Activated T-cell treated with anti-CD3 and anti-CD28 coated beads for 1 hour (primary cell): ENCODE measurements at places on chromosomes 13 and 19.

DNA sequence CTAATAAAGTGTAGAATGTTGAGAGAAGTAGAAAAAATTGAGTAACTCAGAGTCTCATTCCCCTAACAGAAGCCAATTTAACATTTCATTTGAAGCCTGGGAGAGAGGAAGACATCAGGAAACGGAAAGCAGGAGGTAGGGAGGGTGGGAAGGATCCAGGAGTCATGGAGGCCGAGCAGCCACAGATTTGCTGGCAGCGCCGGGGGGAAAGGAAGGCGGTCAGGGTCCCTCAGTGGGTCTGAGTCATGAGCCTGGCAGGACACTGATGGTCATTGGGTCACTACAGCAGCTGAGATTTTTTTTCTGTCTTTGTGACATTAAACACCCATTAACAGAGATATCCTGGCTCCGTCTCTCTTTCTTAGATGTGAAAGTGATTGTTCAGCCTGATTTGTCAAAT lies 248.1 kb downstream of the EFNB2 start:
- DNase-seq: no peak

GRCh38 chr13:100620792-100621191 lies 32.2 kb upstream of the GGACT start:
- no peak for DNase-seq

- DNase-seq: no peak
Observed at GRCh38 chr13:83378908-83379307, 503.4 kb downstream of the SLITRK1 start.

- DNase-seq: no peak
Observed at GRCh38 chr19:6812612-6813011, 40.1 kb downstream of the VAV1 start.

DNA sequence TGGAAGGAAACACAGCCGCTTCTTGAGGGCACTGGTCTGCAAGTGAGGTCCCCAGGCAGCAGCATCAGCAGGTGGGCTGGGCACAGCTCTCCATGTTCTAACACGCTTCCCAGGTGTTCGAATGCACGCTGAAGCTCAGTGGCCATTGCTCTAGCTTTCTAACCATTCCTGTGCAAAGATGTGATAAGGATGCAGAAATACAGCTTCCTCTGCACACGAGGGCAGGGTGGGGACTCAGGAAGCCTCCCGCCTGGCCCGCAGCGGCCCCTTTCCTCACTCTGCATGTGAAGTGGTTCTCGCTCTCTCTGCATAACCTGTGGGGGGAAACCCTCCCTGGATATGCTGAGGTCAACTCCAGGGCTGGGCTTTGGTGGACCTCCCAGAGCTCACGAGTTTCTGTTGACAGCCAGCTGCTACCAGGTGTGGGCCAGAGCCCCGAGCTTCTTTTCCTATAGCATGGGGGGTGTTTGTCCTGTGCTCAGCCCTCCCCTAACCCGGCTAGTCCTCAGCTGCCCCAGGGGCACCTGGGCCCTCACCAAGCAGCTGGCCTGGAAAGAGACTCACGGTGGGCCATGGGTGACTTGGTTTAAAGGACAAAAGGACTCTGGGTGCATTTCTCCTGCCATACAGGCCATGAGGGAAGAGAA lies 168.2 kb downstream of the TEX29 start:
- DNase-seq: no peak

DNA sequence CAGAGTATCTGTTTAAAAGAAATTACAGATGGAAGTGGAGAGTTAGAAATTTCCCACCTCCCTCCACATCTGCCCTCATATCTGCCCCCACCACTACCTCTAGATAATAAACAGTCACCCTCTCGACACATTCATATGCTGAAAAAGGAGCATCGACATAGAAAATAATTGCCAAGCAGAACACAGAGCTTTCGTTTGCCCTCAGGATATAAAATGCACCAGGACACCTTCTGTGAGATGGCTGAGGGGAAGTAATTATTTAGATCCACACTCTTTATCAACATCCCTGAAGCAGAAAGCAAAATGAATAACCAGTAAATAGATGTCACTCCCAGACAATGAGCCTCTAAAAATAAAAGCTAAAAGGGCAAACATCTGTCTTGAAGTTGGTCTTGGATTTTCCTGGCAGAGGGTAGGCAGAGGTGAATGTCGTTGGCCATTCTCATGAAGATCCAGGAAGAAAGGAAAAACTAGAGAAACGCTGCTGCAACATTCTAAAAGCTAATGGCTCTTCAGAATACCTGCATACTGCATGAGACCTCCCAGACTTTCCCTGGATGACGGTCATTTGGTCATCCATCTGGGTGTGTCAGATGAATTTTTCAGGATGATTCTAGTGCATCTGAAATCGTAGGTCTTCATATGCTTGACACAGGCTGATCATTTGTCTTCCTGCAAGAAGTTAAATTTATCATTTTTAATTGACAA lies 527.5 kb downstream of the RFC3 start:
- DNase-seq: no peak

- DNase-seq: no peak
Observed at GRCh38 chr13:20446405-20446804, 79.3 kb downstream of the CRYL1 start.

- DNase-seq: no peak
Observed at GRCh38 chr13:99041337-99041736, 63.5 kb upstream of the DOCK9 start.

DNA sequence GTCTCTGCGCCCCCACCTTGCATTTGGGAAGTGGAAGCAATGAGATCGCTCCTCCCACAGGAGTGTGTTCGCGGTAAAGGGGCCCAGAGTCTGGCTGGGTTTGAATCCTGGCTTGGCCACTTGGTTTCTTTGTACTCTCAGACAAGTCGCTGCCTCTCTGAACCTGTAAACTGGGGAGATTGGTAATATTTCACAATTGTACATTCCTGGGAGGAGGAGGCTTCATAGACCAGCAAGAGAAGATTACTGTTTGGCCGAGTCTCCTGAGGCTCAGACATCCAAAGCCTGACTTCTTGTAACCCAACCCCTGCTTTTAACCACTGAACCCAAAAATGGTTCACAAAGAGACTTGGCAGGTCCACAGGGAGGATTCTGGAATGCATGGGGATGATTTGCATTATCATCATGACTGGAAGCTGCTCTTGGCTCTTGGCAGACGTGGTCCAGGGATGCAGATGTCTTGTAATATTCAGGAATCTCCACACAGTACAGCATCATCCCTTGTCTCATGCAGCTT lies 13.6 kb upstream of the STRN4 start:
- no peak for DNase-seq

GRCh38 chr19:13162724-13163608 lies 12.8 kb downstream of the IER2 start:
- DNase-seq: peak; percentile 67

DNA sequence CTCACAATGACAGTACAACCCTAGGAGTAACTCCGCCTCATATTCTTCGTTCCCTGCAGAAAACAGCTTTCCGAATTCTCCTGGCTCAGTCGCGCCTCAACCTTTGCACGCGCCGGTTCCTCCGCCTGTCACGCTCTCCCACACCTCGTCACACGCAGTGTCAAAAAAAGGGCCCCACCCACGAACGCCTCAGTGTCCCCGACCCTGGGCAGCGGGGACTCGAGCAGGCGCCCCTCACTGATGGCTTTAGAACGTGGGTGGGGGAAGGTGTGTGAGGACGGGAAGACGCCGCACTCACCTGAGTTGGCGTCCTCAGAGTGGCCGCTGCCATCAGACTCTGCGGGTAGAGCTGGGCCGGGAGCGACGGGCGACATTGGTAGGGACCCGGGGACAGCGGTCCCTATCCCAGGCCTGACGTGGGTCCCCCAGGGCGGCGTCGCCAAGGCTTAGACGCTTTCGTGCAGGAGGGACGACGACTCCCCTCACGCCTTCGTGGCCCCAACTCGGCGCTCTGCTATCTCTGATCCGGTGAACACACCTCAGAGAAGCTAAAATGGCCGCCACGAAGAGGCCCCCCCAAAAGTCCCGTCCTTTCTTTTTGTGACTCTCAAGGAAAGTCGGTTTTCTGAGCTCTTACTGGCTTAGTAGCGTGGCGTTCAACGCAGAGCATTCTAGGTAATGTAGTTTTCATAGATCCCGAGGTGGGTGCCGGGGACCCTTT lies at the start of gene ZNF154:
Gene ZNF154, minus strand, starts transcription at position 564 of the 721 bp plus-strand sequence. Its CDS starts 233 bp downstream, at position 331.
- peak; percentile 5 for DNase-seq

- no peak for DNase-seq
Observed at GRCh38 chr13:75055296-75055695, 426.7 kb downstream of the TBC1D4 start.

DNA sequence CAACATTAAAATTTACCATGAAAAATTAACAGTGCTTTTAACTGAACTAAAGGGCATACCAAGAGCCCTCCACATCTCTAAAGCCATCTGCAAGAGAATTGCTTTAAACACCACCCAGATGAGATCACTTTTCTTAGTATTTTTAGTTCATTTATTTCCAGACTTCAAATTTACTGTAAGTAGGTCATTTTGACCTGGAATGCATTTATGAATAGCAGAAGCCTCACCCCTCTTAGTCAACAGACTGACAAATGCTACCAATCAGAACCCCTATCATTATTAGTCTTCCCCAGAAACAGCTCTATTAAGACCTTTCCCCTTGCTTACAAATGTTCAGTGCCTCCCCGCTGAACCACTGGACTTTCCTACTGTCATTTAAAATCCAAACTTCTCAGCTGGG lies 27.3 kb downstream of the RUBCNL start:
- no peak for DNase-seq

GRCh38 chr13:83878691-83879430 lies 3.4 kb downstream of the SLITRK1 start:
- DNase-seq: no peak

DNA sequence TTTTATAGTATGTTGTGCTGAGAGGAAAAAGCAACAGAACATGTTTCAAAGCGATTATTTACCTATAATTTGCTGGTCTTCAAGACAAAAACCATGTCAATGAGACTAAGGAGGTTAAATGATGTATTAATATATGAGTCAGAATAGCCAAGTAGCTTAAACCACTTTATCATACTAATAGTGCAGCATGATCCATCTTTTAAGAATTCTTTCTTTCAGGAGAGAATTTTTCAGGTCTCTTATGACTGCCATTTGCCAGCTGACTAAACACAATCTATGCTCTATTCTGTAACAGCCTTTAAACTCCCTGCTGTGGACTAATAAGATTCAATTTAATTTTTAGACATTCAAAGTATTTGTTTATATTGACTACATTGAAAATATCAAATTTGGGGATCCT lies 93.7 kb downstream of the TRPC4 start:
- DNase-seq: no peak

DNA sequence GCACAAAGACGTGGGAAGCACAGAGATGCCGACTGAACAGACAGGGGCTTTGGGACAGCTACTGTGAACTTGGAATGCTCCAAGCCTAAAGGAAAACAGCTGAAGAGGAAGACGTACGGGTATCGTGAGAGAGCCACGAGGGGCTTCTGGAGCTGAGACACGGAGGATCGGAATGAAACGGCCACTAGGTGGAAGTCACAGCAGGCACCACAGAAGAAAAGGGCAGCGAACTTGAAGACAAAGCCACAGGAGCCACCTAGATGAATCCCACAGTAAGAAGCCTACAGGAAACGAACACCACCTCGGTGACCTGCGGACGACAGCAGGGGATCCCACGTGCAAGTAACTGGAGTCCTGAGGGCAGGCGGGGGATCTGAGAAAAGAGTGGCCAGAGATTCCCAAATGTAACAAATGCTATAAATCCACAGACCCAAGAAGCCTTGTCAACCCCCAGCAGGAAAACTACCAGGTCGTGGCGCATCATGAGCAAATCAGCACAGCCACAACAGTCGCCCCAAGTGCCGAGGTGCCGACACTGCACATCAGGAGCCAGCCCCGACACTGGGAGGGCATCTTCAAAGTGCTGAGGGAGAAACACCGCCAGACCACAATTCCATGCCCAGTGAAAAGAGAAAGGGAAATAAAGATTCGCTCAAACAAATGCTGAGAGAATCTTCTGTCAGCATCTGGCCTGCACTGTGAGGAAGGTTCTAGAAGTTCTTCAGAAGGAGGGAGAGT lies 39.3 kb upstream of the ISYNA1 start:
- DNase-seq: no peak

GRCh38 chr19:47153266-47153665 lies 22.6 kb downstream of the SAE1 start:
- no peak for DNase-seq

DNA sequence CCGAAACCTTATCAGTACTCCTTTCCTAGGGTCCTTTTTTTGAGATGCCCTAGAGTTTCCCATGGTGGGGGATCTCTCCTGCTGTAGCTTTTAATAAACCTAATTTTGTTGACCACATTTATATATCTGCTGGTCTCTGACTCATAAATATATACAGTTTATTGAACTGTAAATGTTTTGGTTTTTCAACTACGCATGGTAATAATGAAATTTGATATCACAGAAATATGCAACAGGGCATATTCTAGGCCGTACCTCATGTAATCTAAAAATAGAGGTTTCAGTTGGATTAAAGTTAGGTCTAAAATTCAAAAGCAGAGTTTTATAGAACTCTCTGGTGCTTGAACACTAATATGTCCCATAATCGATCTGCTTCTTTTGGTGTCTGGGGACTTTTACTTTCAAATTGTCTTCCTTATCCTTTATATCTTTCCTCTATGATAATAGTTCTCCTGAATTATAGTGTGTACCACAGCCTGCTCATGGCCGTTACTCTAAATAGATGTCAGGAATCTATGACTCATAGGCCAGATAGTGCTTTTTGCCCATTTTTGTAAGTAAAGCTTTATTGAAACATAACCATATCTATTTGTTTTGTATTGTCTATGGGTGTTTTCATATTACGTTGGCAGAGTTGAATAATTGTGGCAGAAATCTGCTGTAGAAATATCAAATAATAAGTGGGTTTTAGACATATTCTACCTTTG lies 324.8 kb upstream of the PCDH9 start:
- DNase-seq: no peak

- DNase-seq: no peak
Observed at GRCh38 chr13:76799696-76800095, 86.5 kb downstream of the KCTD12 start.

DNA sequence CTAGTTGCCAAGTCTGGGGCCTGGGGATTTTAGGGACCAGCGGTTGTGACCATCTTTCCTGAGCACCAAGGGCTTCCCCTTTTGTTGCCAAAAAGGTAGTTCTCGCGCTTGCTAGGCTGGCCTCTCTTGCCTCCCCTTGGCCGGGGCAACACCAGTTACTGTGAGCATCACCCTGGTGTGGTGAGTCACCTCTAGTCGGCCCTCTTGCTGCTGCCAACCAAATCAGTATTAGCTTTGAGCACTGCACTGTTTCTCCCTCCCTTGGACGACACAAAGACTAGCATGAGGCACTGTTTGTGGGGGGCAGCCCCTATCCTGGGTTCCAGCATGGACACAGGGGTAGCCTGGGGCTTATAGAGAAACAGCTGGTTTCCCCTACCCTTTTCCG lies 6.9 kb downstream of the SYDE1 start:
- no peak for DNase-seq

- DNase-seq: peak; percentile 42
Observed at GRCh38 chr19:46766569-46767317, 20.5 kb upstream of the STRN4 start.

DNA sequence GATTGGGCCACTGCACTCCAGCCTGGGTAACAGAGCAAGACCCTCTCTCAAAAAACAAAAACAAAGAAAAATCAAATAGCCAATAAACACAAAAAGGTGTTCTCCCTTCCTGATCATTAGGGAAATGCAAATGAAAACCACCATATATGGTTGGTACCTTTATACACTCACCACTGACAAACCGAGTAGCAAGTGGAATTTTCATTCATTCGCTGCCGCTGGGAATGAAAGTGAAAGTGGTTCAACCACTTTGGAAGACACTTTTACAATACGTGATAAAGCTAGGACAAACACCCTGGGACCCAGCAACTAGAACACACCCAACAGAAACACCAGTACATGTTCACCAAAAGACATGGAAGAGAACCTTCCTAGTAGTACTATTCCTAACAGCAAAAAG lies 21.0 kb downstream of the GRIK5 start:
- no peak for DNase-seq

GRCh38 chr19:42051166-42052115 lies 18.6 kb downstream of the GRIK5 start:
- DNase-seq: no peak
